ENCODE measurements at places on chromosomes 5 and 9. TPM values are rescaled to one million over a fixed set of nuclear protein-coding genes. Genes with fewer than 3 reads are reported as not detected.

Gene VCP
- 274 TPM for total RNA-seq

Gene MORN5
- not detected for total RNA-seq

Gene MARVELD2
- total RNA-seq, result 1.6 TPM

Gene SEMA5A
- total RNA-seq, result not detected

Gene RNF224
- total RNA-seq, result not detected

Gene C5orf52
- total RNA-seq, result not detected

Gene WNT8A
- not detected for total RNA-seq

Gene CXCL14
- total RNA-seq, result not detected

Gene SLC6A3
- total RNA-seq, result 1.4 TPM

Gene IFNE
- total RNA-seq, result not detected

Gene PPP3R2
- total RNA-seq, result not detected

Gene SARDH
- not detected for total RNA-seq

GRCh38 chr5:85357309-85357708, 972.6 kb upstream of the EDIL3 start:
- no peaks in the 10 kb centered on the region for H3K36me3 ChIP-seq
- no peak overlapping the region for H3K4me3 ChIP-seq
- no peaks in the 10 kb centered on the region for H3K27me3 ChIP-seq
- no peak overlapping the region for H3K27ac ChIP-seq
- H3K4me1 ChIP-seq, result no peaks in the 10 kb centered on the region

GRCh38 chr9:4292781-4293180, 7.1 kb downstream of the GLIS3 start:
- no peak overlapping the region for H3K27ac ChIP-seq
- no peak overlapping the region for H3K4me3 ChIP-seq
- peaks cover 55% of the 10 kb centered on the region for H3K27me3 ChIP-seq
- DNase-seq, result no peak

- H3K27ac ChIP-seq, result no peak overlapping the region
- peaks cover 7% of the 10 kb centered on the region for H3K4me1 ChIP-seq
- no peak overlapping the region for H3K4me3 ChIP-seq
- H3K27me3 ChIP-seq, result peaks cover 21% of the 10 kb centered on the region
- DNase-seq, result no peak
Observed at GRCh38 chr5:35924122-35924949, 14.1 kb downstream of the CAPSL start.

GRCh38 chr9:33318781-33319180, 28.5 kb downstream of the NFX1 start:
- no peak overlapping the region for H3K4me3 ChIP-seq
- no peaks in the 10 kb centered on the region for H3K27me3 ChIP-seq
- no peak overlapping the region for H3K27ac ChIP-seq
- no peaks in the 10 kb centered on the region for H3K4me1 ChIP-seq

DNA sequence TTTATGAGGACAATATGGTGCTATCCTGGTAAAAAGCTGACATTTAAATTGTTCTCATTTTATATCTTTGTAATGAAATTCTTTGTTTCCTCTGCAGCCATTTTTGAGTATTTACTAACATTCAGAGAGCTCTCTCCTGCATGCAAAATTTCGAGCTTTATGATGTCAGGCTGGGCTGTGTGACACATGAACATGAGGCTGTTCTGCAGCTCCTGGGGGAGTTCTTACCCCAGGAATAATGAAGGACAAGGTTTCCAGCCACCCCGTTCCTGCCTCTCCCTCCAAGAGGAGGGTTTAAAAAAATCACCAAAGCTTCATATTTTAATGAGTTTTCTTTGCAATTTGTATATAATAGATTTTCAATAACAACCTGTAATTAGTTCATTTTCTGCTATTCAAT, 252.4 kb downstream of the HSPA4 start:
- H3K27me3 ChIP-seq, result peaks cover 5% of the 10 kb centered on the region
- DNase-seq, result no peak
- H3K4me1 ChIP-seq, result no peaks in the 10 kb centered on the region
- H3K27ac ChIP-seq, result no peak overlapping the region
- H3K4me3 ChIP-seq, result no peak overlapping the region

DNA sequence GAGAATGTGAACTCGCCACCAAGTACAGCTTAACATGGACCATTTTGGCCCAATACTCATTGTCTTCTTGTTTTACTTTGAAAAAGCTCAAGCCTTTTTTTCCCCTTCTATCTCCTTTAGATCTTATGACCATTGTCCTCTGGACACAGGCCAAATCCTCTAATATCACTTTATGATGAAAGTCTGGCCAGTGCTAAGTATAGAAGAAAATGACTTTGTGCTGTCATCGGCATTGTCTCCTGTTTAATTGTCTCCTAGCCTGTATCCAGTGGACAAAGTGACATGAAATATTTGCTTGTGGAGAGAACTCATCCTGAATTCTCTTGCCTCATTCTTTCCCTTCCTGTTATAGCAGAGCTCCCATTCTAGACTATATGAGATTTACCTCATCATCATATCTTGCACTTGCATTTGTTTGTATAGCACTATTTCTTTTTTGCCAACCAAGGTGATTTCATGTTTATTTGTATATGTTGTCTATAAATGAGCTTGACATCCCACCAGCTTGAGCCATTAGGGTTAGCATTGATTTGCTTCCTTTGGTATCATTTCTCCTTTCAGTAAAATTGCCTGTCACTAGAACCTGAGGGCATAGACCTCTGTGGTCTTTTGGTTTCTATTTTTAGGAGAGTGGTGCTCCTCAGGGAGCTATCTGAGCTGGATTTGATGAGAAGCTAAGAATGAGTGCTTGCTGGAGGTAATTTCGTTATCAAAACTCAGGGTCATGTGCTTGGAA, 18.8 kb upstream of the TNFAIP8 start:
- H3K27ac ChIP-seq, result peak overlapping the region; percentile 96
- H3K4me3 ChIP-seq, result peak overlapping the region; percentile 39
- no peak for DNase-seq
- H3K36me3 ChIP-seq, result peaks cover 3% of the 10 kb centered on the region
- peaks cover 99% of the 10 kb centered on the region for H3K4me1 ChIP-seq
- H3K27me3 ChIP-seq, result no peaks in the 10 kb centered on the region

GRCh38 chr9:63817622-63818518, 1467.1 kb downstream of the FOXD4L5 start:
- peak overlapping the region; percentile 82 for H3K27ac ChIP-seq
- H3K4me3 ChIP-seq, result peak overlapping the region; percentile 83
- peaks cover 12% of the 10 kb centered on the region for H3K4me1 ChIP-seq
- peaks cover 2% of the 10 kb centered on the region for H3K27me3 ChIP-seq

GRCh38 chr9:16708656-16709435, 161.6 kb downstream of the BNC2 start:
- DNase-seq, result no peak
- H3K27ac ChIP-seq, result no peak overlapping the region
- H3K27me3 ChIP-seq, result no peaks in the 10 kb centered on the region
- H3K4me3 ChIP-seq, result no peak overlapping the region
- H3K4me1 ChIP-seq, result no peaks in the 10 kb centered on the region
- H3K36me3 ChIP-seq, result no peaks in the 10 kb centered on the region

DNA sequence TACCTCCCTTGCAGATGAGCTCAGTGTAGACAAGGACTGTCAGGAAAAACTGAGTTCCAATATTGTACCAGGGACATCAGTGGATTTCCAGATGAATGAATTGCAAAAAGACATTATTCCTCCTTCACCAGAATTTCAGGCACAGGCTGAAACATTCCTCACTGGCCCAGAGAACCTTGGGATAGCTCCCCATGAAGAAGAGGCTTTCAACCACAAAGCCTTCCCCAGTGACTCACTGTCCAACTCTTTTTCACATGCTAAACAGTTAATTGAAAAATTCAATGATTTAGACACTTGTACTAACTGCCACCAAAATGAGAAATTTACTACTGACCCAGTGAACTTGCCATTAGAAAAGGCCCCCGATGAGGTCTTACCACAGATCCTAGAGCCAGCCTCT, 144.5 kb downstream of the UNC13B start:
- no peaks in the 10 kb centered on the region for H3K4me1 ChIP-seq
- H3K27ac ChIP-seq, result no peak overlapping the region
- H3K4me3 ChIP-seq, result no peak overlapping the region
- H3K36me3 ChIP-seq, result no peaks in the 10 kb centered on the region

GRCh38 chr5:8826508-8826907, 719.4 kb downstream of the SEMA5A start:
- no peaks in the 10 kb centered on the region for H3K4me1 ChIP-seq
- H3K4me3 ChIP-seq, result no peak overlapping the region
- no peaks in the 10 kb centered on the region for H3K27me3 ChIP-seq
- DNase-seq, result no peak
- no peaks in the 10 kb centered on the region for H3K36me3 ChIP-seq

DNA sequence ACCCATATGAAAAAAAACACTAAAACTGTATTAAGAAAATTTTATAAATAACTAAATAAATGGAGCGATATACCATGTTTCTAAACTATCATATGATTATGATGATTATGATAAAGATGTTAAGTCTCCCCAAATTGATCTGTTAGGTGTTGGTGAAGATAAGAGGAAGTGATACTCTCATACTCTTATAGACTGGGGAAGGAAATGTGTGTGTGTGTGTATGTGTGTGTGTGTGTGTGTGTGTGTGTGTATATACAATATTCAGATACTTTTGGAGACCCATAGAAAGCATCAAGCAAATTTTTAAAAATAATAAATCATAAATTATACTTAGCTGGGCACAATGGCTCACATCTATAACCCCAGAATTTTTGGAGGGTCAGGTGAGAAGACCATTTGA, 62.9 kb downstream of the TMEM232 start:
- no peak overlapping the region for H3K27ac ChIP-seq
- H3K4me3 ChIP-seq, result no peak overlapping the region
- H3K36me3 ChIP-seq, result no peaks in the 10 kb centered on the region

DNA sequence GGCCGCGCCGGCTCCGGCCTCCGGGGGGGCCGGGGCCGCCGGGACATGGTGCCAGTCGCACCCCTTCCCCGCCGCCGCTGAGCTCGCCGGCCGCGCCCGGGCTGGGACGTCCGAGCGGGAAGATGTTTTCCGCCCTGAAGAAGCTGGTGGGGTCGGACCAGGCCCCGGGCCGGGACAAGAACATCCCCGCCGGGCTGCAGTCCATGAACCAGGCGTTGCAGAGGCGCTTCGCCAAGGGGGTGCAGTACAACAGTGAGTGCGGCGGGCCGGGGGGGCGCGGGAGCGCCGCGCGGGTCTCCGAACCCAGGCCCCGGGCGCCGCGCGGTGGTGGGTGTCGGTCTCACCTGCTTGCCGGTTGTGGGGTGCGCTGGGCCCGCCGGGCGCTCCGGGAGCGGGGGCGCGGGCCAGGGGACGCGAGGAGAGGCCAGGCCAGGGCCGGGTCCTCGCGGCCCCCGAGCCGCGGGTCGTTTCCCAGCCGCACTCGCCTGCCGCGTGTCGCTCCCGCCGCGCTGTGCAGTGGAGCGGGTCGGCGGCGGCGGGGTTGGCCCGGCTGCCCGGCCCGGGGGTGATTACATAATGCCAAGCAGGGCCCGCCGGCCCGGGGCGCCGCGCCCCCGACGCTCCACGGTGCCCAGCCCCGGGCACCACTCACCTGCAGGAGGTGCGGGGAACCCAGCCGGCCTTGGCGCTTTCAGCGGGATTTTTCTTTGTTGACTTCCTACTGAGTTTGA, 492 bp downstream of the RABL6 start:
- peak overlapping the region; percentile 82 for H3K4me3 ChIP-seq
- peaks cover 35% of the 10 kb centered on the region for H3K4me1 ChIP-seq
- DNase-seq, result no peak
- H3K27ac ChIP-seq, result peak overlapping the region; percentile 35

DNA sequence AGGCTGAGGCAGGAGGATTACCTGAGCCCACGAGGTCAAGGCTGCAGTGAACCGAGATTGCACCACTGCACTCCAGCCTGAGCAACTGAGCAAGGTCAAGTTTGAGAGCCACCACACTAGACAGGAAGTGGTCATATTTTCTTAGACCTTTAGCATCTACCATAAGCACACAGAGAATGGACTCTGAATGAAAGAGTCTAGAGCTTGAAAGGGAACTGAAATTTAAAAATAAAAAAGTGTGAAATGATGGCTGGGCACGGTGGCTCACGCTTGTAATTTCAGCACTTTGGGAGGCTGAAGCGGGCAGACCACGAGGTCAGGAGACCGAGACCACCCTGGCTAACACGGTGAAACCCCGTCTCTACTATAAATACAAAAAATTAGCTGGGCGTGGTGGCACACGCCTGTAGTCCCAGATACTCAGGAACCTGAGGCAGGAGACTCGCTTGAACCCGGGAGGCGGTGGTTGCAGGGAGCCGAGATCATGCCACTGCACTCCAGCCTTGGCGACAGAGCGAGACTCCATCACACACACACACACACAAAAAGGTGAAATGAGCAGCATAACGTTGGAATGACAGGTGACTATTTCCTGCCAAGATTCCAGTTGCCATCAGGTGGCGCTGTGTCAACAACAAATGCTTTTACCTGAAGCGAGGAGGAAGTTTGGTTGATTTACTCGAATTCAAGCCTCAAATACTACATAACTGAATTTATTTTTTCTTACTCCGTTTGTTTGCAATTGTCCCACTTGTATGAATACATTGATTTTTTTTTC, 21.3 kb upstream of the AK3 start:
- H3K27ac ChIP-seq, result peak overlapping the region; percentile 54
- peaks cover 24% of the 10 kb centered on the region for H3K4me1 ChIP-seq
- peak; percentile 61 for DNase-seq
- peak overlapping the region; percentile 72 for H3K4me3 ChIP-seq
- H3K36me3 ChIP-seq, result no peaks in the 10 kb centered on the region
- no peaks in the 10 kb centered on the region for H3K27me3 ChIP-seq

GRCh38 chr9:114829574-114830440, 24.0 kb upstream of the TNFSF15 start:
- DNase-seq, result no peak
- H3K36me3 ChIP-seq, result no peaks in the 10 kb centered on the region
- H3K4me3 ChIP-seq, result no peak overlapping the region
- peaks cover 6% of the 10 kb centered on the region for H3K27me3 ChIP-seq
- no peaks in the 10 kb centered on the region for H3K4me1 ChIP-seq

DNA sequence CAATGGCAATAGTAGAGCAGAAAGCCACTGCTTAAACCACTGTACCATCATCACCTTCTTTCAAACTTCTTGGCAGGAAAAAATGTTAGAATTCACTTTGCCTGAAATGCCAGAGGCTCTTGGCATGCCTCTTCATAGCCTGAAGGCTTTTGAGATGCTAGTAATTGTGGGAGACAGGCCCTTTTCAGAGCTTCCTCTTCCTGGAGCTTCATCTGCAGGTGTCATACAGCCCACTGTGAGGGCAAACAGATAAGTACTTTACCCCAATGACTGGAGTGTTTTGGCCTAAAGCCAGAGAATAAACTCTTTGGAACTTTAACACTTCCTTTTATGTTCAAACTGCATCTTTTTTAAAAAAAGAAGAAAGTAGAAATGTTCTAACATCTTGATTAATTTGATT, 81.3 kb upstream of the TMEM171 start:
- no peak for DNase-seq
- H3K27ac ChIP-seq, result no peak overlapping the region
- no peaks in the 10 kb centered on the region for H3K27me3 ChIP-seq
- peaks cover 4% of the 10 kb centered on the region for H3K36me3 ChIP-seq

GRCh38 chr5:10233505-10233904, 16.2 kb downstream of the ATPSCKMT start:
- no peaks in the 10 kb centered on the region for H3K27me3 ChIP-seq
- DNase-seq, result no peak
- no peak overlapping the region for H3K27ac ChIP-seq
- no peaks in the 10 kb centered on the region for H3K4me1 ChIP-seq
- peaks cover 47% of the 10 kb centered on the region for H3K36me3 ChIP-seq
- no peak overlapping the region for H3K4me3 ChIP-seq

GRCh38 chr9:100084734-100085133, 14.1 kb downstream of the ERP44 start:
- H3K36me3 ChIP-seq, result no peaks in the 10 kb centered on the region
- no peaks in the 10 kb centered on the region for H3K27me3 ChIP-seq
- H3K27ac ChIP-seq, result peak overlapping the region; percentile 94
- DNase-seq, result no peak
- peak overlapping the region; percentile 78 for H3K4me3 ChIP-seq
- H3K4me1 ChIP-seq, result peaks cover 87% of the 10 kb centered on the region

GRCh38 chr5:143435210-143435657, 31.7 kb upstream of the NR3C1 start:
- peak; percentile 31 for DNase-seq
- H3K4me3 ChIP-seq, result peak overlapping the region; percentile 89
- peak overlapping the region; percentile 99 for H3K27ac ChIP-seq
- peaks cover 10% of the 10 kb centered on the region for H3K36me3 ChIP-seq
- no peaks in the 10 kb centered on the region for H3K27me3 ChIP-seq
